ENCODE measurements at places on chromosomes 11 and 22. TPM values are rescaled to one million over a fixed set of nuclear protein-coding genes. Genes with fewer than 3 reads are reported as not detected.
A peak's percentile ranks its signal among the peaks of the same experiment; 100 is the strongest.

The VPS11 gene
- 36.0 TPM for total RNA-seq

The ABCG4 gene
- total RNA-seq, result 0.28 TPM

GRCh38 chr11:78653294-78653909, 78.7 kb upstream of the NARS2 start:
- no peak for DNase-seq

The ABTB2 gene
- total RNA-seq, result 3.3 TPM

The FGF3 gene
- not detected for total RNA-seq

DNA sequence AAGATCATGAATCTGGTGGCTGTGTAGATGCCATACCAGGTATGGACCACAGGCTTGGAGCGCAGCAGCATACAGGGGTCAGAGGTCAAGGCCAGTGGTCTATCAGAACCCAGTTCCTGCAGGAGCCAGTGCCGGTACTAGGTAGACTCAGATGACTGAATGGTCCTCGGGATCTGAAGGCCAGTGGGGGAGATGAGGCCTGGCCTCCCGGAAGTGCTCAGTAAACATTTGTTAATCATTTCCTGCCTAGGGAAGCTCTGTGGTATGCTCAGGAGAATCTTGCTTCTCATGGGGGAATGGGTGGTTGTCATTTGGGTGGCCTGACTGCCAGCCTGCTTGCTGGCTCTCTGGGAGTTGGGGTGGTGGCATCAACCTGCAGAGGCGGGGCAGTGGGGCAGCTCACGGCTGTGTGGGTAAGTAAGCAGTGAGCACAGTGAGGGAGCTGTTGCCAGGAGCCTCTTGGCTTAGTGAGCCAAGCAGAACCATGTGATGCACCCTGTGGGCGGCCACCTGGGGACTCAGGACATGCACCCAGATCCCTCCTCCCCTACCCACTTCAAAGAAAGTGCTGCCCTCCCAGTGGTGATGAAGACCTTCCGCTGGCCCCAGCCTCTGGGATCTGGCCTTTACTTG, 33.0 kb downstream of the PTPRJ start:
- DNase-seq, result no peak

The SIAE gene
- 26.3 TPM for total RNA-seq

DNA sequence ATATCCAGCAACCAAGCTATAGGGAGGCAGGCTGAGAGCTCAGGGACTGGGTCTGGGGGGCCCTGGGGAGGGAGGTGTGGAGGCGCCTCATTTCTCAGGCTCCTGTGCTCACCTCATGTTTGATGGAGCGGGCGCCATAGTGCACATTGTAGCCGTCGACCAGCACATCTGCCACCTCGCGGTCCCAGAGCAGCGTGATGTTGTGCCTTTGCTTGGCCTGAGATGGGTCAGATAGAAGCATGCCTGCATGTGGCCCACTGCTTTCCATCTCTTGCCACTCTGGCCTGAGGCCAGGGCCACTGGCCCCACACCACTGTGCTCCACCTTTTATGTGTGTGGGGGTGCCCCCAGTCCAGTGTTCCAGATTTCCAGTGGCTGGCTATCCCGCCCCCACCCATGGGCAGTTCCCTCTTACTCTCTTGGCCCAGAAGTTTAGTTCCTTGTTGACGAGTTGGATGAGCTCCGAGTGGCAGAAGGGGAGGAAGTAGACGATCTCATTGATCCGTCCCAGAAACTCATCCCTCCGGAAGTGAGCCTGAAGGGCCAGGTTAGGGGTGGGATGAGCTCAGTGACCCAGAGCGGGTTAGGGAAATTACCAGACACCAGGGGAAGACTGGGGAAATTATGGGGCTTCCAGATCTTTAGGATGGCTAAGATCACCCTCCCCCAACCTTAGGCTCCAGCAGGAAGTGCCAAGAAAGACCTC, 50.1 kb upstream of the PHOX2A start:
- DNase-seq, result no peak

DNA sequence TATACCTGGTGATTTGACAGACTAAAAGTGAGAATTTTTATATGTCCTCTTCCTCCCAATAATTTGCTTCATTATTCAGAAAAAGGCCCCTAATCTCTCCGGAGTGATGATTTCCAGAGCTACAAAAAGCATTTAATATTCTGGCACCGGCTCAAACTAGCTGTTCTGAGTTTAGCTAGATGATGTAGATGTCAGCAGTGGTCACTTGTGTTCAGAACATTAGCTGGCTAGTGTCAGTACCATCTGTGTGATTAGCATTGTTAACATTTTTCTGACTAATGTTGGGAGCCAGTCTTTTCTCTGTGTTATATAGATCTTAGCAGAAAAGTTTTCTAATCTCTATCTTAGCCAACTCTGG, 68.7 kb upstream of the RRM1 start:
- DNase-seq, result peak; percentile 94

DNA sequence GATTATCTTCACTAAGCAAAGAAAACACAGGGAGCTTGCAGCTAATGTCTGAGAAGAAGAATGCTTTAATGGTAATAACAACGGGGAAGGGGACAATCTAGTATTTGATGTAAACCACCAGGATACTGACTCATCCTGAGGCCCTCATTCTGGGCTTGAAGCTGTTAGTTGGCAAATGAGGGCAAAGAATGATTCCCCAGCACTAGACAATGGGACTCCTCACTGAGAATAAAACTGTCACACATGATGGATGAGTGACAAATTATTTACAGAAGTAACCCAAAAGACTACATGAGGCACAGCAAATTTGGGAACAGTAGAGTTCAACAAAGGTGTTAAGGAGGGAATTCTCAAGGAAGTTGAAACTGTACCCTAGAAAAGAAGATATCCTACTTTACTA, 76.3 kb downstream of the FAM168A start:
- no peak for DNase-seq

DNA sequence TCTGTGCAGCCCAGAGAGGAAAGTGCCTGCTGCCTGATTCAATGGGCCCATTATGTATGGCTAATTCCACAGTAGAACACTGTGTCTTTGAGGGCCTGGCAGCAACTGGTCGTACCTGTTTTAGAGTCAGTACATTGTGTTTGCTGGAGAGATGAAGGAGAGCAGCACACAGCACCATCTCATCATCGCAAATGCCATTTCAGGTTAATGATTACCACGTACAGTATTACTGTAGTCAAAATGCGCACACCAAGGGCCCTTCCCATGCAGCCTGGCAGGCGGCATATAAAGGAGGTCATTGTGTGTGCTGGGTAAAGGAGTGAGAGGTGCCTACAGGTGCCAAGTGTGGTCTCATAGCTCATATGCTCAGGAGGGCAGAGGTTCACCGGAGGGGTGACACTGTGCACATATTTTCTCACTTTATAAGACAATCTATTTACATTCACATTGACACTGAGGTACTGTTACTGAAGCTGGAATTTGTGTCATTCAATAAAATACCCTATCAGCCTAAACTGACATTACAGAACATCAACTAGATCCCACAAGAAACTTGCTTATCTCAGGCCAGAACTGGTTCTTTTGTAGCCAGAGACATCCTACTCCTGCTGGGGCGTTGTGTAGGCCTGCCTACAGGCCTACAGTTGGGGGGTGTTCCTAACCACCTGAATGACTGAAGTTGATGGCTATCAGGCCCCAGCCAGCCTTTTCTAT, 90.4 kb downstream of the APIP start:
- DNase-seq, result peak; percentile 91

The UBQLNL gene
- 0.85 TPM for total RNA-seq

The OR5A2 gene
- not detected for total RNA-seq

GRCh38 chr11:843818-844692, 1.4 kb downstream of the TSPAN4 start:
- peak; percentile 96 for DNase-seq

DNA sequence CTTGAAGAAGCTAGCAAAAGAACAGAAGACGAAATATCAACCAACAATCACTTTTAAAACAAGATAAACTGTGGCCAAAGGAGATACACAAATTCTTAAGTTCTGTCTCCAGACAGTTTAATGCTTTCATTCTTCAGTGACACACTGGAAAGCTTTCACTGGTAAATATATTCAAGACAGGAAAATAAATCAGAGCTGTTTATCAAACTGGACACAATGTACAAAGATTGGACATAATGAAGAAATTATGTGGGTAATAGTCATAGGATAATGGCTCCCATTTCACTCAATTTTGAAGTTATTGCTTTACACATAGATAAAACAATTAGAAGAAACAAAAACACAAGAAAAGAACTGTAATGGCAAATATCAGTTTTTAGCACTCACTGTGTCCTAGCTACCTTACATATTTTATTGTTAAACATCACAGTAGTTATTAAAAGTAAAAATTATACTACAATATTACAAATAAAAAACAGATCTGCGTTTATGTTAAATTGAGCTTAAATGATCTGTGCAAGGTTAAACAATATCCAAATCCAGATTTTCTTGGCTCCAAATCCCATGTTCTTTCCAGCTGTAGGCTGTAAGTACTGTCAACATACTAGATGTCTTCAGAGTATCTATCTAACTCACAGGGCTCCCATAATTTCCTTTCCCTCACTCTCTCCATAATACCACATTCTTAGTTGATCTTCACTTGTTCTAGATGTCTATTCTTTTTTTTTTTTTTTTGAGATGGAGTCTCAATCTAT, 38.6 kb upstream of the NOX4 start:
- peak; percentile 41 for DNase-seq

- peak; percentile 81 for DNase-seq
These were observed at the start of gene ALKBH8 for GRCh38 chr11:107565219-107565937. TSS of gene ALKBH8 (minus strand) at chr11:107565735. CDS start at chr11:107560893, 4,842 bp downstream.

The RRM1 gene
- 35.9 TPM for total RNA-seq

The MRGPRF gene
- total RNA-seq, result 12.8 TPM

DNA sequence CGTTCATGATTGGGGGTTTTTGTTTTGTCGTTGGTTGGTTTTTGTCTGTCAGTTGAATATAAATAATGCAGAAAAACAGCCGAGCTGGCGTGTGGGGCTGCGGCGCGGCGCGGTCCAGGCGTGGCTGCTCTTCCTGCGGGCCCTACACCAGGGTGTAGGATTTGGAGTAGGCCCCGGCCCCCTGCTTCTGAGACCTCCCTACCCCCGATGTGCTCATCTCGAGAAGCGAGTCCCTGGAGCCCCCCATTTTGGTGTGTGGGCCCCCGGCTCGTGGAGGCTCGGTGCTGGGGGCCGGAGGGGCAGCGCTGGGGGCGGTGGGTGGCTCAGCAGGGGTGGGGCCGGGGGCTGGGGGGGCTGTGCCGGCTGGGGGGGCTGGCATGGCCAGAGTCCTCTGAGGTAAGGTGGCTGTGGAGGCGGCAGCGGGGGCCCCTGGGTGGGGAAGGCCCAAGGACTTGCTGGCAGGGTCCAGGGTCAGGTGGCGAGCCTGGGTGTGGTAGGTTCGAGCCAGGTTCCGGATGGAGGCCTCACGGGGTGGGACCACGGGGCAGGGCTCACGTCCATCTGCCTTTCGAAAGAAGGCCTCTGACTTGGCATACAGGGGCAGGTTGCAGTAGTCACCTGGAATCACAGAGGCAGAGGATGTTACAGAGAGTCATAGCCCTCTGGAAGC, 100.7 kb downstream of the CEP164 start:
- no peak for DNase-seq

- DNase-seq, result peak; percentile 68
These were observed 69.4 kb upstream of the API5 start for GRCh38 chr11:43242401-43242800.

GRCh38 chr11:773830-774229, 3.5 kb downstream of the GATD1 start:
- DNase-seq, result no peak

DNA sequence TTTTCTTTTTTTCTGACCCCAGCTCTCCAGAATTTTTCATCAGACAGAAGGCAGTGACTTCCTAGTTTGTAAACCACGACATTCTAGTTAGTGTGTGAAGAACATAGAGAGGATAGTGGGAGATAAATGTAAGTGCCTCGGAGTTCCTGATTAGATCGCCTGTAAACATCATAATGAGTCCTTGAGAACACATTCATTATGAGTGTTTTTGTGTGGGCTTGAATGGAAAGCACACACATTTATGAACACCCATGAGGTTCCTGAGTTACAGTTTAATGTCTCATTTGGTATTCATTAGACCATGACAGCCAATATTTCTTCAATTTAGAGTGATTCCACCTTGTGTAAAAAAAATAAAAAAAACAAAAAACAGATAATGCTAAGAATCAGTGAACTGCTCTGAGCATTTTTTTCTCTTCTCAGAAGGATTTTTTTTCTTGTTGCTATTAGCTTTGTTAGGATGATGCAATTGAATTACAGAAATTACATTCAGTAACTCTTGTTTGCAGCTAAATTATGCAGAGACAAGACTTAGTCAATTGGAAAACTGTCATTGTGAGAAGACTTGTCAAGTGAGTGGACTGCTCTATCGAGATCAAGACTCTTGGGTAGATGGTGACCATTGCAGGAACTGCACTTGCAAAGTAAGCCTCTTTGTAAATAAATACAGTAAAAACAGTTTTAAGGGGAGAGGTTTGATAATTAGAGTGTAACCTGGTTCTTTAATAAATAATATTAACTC, 257.6 kb downstream of the NELL1 start:
- no peak for DNase-seq

GRCh38 chr22:45859231-45860161, 117.5 kb downstream of the WNT7B start:
- peak; percentile 46 for DNase-seq

DNA sequence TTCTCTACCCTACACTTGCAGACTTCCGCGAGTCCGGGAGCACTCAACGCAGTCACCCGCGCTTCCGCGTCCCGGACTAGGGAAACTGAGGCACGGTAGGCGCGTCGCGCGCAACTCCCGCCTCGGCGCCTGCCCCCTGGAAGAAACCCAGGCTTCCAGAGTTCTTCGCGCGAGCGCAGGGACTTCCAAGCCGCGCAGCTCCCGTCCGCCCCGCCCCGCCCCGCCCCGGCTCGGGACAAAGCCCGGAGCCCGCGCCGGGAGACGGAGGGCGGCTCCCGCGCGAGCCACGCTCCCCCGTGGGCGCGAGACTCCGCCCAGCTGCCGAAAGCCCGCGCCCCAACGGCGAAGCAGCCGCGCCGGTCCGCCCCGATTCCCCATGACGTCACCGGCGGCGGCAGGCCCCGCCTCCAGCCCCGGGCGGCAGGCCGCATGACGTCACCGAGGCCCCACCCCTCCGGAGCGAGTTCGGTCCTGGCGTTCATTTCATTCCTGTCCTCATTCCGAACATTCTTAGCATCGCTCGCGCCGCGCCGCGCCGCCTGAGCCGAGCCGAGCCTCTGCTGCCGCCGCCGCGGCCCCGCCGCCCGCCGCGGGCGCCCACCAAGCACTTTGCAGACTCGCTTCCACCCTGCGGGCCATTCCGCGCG, at the start of gene TEAD1:
TSS of gene TEAD1 (plus strand) at position 498 of the 647 bp plus-strand sequence.
- DNase-seq, result peak; percentile 97

The TPP1 gene
- total RNA-seq, result 124 TPM

Data from lung (tissue), 17 donors.